Stimulated activated CD8-positive, alpha-beta memory T cell treated with anti-CD3 and anti-CD28 coated beads, Interleukin-4, amount 100 ng/mL, for 1 hour (primary cell): ENCODE measurements at places on chromosomes 6 and 20.

DNA sequence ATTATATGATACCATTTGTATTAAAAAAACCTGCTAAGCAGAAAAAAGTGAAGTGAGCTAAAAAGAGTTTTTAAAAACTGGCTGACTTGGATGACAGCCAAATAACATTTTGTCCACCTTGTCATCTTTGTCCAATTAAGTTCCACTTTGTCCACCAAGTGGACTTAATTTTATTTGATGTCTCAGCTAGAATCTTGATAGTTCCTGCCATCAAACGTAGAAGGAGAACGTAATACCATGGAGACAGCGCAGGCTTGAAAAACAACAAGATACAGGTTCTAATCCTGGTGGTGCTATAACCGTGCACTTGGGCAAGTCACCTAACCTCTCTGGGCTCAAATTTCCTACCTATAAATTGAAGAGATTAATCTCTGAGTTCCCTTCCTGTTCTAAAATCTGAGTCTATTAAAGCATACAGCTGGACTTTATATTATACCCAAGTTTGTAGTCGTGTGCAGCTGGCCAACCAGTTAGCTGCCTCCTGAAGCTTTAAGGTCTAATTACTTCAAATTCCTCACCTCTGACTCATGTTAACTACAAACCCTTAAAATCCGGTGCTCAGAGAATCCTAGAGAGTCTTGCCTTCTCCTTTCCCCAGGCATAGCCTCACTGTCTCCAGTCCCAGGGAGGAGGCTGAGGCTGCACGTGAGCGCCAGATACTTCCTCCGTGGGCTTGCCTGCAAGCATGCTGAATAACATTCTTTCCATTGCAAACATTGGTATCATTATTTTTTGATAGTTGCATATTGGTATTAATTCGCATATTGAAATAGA lies 16.8 kb downstream of the TMEM244 start:
- DNase-seq: no peak

DNA sequence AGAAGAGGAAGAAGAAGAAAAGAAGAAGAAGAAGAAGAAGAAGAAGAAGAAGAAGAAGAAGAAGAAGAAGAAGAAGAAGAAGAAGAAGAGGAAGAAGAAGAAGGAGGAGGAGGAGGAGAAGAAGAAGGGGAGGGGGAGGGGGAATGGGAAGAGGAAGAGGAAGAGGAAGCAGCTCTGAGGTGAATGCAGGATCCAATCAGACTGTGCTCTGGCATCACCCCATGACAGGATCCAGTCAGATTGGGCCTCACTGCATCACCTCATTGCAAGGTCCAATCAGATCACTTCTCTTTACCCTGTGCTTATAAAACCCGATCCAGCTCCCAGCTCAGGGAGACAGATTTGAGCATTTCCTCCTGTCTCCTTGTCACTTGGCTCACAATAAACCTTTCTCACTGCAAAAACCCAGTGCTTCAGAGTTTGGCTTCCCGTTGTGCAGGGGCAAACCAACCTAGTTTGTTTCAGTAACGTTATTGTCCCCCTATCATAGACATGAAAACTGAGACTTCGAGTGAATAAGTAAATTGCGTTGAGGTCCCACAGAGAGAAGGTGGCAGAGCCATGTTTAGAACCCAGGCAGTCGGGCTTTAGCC lies 28.6 kb upstream of the YWHAB start:
- no peak for DNase-seq

DNA sequence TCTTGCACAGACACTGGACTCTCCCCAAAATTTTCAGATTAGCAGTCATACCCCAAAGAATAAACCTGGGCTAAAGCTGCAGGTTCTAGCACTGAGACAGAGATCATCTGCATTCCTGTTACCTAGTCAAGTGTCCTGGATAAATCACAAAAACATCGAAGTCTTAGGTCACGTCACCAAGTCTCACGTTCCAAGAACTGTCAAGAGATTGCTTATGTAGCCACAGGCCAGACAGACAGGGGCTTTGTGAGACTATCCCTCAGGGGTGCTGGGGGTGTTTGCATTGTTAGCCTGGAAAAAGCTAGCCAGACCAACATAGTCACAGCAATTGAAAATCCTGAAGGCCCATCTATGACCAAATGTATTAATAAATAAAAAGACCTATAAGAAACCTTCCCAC lies 243.1 kb upstream of the PREP start:
- DNase-seq: no peak

DNA sequence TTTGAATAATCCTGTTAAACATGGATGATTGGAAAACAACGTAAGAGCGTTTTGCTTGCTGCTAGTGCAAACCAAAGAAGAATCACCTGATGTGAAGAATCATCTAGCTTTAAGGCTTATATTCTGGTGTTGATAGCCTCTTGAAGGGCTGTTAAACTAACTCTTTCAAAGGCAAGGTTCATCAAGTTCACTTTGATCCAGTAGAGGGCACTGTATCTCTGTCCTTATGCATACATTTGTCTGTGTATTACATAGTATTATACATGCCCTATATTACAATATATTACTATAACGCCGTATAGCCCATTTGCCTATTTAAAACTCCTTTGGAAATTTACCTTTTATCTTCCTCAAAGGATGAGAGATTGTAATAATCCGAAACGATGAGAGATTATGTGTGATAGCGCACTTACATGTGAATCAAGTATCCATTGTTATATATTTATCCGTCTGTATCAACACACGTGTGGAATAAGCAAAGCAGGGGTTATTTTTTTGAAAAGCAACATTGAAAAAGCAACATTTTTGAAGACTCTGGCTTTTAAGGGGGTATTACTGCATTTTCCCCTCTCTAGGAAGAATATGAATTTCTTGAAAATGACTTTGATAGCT lies 50.8 kb upstream of the NRN1 start:
- no peak for DNase-seq

DNA sequence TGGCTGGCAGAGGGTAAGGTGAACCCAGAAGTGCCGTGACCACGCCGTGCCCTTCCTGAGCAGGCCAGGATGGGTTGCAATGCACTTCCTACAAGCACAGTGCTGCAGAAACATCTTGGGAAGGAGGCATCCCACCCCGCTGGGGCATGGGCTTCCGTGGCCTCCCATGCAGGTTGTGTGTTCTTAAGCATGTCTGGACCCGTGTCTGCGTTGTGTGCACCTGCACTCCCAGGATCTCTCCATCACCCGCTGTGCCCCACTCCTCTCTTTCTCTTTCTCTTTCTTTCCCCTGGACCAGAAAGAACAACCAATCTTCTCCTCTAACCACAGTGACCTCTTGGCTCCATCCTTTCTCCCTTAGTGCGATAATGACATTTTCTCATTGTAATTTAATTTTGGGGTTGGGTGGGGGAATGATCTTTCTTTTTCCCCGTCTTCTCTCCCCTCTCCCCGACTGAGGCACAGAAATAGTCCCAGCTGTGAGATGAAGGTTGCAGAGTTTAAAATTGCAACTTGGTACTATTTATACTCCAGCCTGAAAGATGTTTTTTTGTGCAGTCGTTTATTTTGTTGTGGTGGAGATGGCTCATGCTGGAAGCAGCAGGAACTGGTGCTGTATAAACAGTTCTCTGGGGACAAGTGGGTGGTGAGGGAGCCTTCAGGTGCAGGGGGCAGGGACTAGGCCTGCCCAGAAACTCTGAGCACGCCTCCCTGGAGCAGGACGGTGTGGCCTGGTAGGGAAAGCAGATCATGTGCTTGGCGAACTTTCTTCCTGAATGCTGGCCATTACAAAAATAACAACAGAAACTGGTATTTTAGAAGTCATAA lies 20.5 kb downstream of the BCAS4 start:
- DNase-seq: no peak

GRCh38 chr6:129632172-129632613 lies 77.8 kb downstream of the ARHGAP18 start:
- DNase-seq: no peak

- DNase-seq: no peak
Observed at GRCh38 chr6:165627366-165627765, 35.7 kb downstream of the PDE10A start.

GRCh38 chr20:4828830-4829513 lies 107.3 kb downstream of the PRND start:
- no peak for DNase-seq
